ENCODE measurements at places on chromosomes 3 and 15.

- no peak for DNase-seq
Measured at GRCh38 chr3:34305266-34305665, 506.8 kb downstream of the PDCD6IP start.

GRCh38 chr3:110267304-110267845, 804.2 kb upstream of the NECTIN3 start:
- DNase-seq: no peak

DNA sequence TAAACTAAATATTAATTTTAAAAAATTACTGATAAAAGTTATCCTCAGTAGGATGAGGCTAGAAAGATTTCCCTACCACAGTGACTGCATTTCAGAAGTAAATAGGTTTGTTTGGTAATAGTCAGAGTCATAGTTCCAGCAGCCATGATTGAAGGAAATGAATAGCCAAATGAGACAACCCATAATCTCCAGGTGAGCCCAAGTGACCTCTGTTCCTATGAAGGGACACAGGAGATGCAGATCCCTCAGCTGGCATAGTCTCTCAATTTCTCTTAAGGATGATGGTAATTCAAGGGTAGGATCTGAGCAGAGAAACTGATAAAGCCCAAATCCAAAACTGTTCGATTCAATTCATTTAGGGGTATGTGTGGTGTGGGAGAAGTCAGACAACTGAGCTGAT, 461.8 kb downstream of the RAP2B start:
- no peak for DNase-seq

DNA sequence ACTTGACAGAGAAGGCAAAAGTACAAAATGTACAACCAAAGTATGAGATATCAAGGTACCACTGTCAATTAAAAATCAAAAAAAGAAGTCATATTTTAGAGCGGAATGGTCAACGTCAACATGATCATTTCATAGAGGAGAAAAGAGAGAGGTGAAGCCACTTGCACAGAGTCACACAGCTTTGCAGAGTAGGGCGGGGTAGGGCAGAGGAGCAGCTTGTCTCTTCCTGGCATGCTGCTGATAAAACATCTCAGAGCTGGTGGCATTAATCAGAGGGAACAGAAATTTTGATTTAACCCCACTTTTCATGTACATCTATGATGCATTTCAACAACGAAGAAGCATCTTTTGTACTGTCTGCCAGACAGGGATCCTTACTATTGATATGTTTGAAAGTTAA, 5.2 kb upstream of the IGF1R start:
- DNase-seq: no peak

GRCh38 chr15:41876007-41876406, 17.8 kb downstream of the SPTBN5 start:
- DNase-seq: no peak

DNA sequence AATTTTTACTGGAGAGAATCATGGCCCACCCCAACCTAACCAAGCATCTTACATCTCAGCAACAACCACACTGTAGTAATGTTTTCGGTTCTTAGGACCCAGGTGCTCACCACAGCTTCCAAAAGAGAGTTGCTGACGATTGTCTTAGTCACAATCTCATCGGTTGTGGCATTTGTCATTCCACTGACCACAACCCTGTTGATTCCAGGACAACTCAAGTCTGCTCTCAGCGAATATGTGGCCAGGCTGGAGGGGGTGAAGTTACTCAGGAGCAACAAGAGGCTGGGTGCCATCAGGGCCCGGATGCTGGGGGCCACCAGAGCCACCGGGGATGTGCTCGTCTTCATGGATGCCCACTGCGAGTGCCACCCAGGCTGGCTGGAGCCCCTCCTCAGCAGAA, 25.9 kb downstream of the GALNT15 start:
- DNase-seq: no peak

- DNase-seq: no peak
Measured at GRCh38 chr15:49814709-49815108, 193.9 kb downstream of the DTWD1 start.

Measured in stimulated activated CD8-positive, alpha-beta memory T cell treated with anti-CD3 and anti-CD28 coated beads, Interleukin-7, amount 100 ng/mL, for 1 hour (primary cell).